Activated T-cell treated with anti-CD3 and anti-CD28 coated beads, Interleukin-2, amount 50 U/mL, for 1 hour (primary cell): ENCODE measurements at places on chromosomes 12 and 14.

DNA sequence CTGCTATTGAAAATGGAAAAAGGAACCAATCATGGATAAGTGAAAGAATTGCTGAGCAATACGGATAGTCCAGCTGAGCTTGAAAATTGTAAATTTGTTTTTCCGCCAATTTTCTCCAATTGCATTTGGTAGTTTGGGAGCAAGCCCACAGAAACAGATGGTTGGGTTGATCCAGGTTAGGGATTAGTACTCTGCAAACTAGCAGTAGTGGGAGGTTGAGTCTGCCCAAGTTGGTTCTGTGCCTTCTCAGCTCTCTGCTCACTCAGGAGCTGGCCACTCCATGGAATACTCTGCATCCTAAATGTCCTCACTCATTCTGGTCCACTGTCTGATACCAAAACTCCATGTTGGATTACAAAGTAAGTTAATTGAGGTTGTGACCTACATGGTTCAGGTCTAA lies 361.1 kb upstream of the ATP2B1 start:
- DNase-seq = no peak

- DNase-seq = no peak
Measured at GRCh38 chr12:58965568-58965967, 45.3 kb upstream of the LRIG3 start.

DNA sequence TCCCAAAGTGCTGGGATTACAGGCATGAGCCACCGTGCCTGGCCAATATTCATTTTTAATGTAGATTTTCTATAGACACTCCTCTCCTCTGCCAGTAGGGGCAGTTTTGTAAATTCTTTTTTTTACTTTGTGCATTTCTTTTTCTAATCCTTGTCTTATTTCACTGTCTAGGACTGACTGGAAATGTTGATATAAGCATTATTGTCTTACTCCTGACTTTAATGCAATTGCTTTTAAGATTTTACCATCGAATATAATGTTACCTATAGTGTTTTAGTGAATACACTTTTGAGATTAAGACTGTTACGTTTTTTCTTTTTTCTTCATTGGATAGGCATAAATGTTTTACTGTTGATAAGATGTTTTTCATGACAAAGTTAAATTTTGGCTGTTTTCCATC lies 35.4 kb upstream of the EMP1 start:
- no peak for DNase-seq

DNA sequence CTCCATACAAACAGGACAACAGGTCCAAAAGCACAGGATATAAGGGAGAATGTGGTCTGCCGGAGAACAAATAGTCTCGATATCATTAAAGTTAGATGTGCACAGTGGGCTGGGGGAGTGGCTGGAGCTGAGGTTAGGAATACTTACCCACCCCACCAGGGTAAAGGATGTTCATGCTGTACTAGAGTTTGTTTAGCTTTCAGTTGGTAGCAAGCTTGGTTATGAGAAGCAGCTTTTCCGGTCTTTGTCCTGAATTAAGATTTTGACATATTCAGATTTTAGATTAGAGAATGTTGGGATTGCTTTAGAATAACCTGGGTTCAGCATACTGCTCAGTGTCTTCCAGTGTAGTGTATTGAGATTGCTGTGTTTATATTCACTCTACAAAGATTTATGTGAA lies 16.7 kb downstream of the RASSF8 start:
- no peak for DNase-seq

- no peak for DNase-seq
Measured at GRCh38 chr12:4431866-4432265, 13.7 kb downstream of the FGF6 start.

DNA sequence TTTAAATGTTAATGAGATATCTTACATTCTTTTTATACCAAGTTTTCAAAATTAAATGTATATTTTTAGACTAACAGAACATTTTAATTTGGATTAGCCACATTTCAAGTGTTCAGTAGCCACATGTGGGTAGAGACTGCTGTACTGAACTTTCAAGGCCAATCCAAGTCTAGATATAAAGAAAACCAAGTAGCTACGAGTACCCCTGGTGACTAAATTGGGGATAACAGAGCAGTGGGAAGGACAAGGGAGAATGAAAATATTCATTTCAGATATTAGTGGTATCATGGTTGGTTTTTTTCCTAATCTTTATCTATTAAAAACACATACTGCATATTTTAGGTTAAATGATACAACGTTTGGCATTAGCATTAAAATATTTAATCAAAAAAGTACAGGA lies 69.4 kb upstream of the RHOJ start:
- DNase-seq = no peak

DNA sequence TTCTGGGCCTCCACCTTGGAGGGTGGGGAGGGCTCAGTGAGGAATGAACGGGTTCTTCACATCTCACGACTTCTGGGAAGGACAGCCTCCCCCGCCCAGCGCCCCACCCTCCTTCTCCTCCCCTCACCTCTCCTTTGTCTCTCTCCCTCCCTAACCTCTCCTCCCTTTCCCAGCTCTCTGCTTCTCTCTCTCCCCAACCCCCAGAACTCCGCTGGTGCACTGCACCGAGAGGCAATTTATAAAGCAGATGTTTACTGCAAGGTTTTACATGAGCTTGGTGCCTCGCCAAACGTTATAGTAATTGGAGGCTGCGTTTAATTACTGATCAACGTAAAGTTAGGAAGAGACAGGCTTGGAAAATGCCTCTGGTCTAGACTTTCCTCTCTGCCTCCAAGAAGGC lies 42.9 kb upstream of the FAM222A start:
- DNase-seq = no peak

- DNase-seq = no peak
Measured at GRCh38 chr12:67099858-67100257, 169.3 kb upstream of the CAND1 start.

DNA sequence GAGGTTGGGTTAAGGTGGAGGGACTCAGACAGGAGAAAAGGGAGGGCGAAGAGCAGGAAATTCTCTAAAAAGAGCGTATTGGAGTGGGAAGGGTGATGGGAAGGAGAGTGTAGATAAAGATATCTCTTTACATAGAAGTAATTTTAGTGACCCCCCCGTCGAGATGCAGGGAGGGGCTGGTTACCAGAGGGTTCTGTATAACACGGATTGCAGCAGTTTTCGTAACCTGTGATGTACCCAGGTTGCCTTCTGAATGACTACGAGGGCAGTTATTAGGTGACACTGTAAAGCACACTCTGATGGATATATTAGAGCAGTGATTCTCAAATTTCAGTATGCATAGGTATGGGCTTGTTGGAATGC lies 443 bp downstream of the DNAL1 start:
- DNase-seq = no peak

- DNase-seq = no peak
Measured at GRCh38 chr12:43008953-43009845, 419.7 kb upstream of the PRICKLE1 start.

DNA sequence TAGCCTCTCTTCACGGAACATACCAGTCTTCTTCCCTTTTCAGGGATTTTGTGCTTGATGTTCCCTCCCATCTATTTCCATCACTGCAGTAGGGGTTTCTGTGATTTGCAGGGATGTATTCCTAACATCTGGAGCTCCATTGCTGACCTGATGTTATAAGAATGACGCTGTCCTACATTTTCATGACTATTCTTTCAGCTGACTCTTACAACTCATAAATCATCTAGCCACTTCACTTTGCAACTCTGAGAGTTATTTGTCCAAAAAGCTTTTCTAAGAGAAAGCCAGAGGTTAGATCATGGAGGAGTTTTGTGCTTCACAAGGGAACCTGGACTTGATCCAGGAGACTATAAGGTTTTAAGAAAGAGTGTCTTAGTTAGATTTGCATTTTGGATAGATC lies 116.6 kb upstream of the FAR2 start:
- DNase-seq = no peak

DNA sequence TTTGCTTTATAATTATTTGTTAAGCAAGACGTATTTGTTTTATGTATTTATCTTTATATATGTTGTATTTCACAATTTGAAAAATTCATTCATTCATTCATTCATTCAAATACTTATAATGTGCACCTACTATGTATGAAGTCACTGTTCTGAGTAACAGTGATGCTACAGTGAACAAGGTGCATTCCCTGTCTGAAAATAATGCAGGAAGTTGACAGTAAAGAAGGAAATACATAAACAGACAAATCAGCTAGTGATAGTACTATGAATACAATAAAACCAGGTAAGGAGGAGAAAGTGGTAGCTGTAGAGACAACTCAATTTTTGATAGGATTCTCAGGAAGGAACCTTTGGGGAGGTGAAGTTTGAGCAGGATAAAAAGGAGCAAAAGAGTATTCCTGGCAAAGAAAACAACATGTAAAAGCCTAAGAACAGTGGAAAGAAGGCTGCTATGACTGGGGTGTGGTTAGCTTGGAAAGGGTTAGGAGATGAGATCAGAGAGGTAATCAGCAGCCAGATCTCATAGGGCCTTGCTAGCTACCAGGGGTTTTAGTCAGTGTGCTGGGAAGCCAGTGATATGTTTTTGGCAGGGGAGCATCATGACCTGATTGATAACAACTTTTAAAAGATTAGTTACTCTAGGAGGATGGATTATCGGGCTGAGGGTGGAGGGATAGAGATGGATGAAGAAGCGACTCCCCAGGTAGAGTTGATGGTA lies 17.4 kb downstream of the BICDL1 start:
- DNase-seq = no peak

GRCh38 chr14:68621400-68622365 lies 171.2 kb downstream of the ZFP36L1 start:
- no peak for DNase-seq

GRCh38 chr14:77086951-77087350 lies 11.1 kb upstream of the CIPC start:
- DNase-seq = no peak

DNA sequence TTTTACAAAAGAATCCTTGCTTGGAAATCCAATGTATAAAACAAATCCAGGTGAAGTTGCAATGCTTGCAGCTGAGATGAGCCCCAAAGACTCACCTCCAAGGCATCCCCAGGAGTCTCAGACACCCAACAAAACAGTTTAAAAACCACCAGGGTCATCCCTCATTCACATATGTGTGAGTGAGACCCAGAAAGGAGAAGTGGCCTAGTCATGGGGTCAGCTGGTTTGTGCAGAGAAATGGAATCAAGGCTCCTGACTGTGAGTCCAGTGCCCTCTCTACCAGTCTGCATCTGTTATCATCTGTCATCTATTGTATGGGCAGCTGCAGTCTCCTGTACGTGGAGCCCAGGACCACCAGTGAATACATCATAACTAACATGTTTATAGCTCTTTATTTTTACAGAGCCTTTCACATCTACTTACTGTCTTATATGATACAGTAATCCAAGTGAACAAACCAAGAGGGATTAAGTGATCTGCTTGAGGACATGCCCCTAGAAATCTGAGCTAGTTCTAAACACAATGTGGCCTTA lies 27.1 kb downstream of the PLEKHG7 start:
- no peak for DNase-seq

GRCh38 chr14:33655421-33655820 lies 295.5 kb downstream of the EGLN3 start:
- no peak for DNase-seq

DNA sequence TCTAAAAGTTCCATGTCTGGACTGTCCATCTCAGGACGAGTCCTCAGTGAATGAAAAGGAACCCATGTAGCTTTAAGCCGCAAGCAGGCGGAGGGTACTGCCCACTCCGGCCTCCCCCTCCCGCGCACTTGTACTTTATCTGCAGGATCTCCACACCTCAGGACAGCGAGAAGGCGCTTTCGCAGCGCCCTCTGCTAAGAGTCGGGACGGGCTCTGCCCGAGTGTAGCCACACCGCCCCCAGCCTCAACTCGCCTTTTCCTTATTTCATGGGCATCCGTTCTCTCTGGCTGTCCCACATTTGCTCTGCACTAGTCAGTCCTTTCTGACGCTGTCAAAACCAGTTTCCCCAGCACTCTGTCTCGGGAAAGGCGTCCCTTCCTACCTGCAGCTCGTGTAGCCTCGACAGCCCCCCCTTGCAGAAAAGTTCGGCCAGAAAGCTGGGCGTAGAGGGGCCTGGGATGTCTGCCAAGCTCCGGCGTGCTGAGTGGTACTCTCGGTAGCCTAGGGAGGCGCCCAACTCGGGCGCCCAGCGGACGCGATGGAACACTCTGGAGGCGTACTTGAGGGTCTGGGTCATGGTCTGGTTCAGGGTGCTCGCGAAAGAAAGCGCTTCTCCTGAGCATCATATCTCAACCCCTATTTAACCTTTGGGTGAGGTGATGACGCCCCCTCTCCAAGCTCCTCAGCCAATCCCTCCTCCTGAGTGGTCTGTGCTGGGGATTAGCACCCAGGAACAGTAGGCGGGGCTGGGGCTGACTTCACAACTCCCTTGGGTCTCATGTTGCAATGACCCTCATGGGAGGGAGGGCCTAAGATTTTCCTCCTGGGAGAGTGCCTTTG lies at the start of gene CYP27B1:
CYP27B1 (minus strand) TSS at position 615 of the 841 bp plus-strand sequence; CDS start at position 578, 37 bp downstream.
- DNase-seq = no peak

GRCh38 chr14:91029456-91030217 lies 30.8 kb downstream of the RPS6KA5 start:
- no peak for DNase-seq

GRCh38 chr12:43115441-43116160 lies 436.4 kb downstream of the ADAMTS20 start:
- DNase-seq = no peak

DNA sequence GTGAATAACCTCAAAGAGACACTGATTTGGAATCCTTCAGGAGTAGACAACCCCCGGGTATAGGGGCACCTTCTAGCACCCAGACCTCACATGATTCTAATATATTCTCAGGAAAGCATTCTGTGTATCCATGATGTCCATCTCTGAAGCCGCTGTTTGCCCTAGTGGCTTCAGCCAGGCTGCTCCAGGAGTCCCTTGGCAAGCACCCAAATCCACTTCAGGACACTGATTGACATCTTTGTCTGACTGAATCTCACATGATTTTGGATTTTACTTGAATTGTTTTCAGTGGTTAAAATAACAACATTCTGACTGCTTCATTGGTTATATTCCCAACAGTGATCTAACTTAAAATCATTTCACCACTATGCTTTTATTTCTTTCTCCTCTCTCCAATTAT lies 390.5 kb upstream of the CLEC14A start:
- no peak for DNase-seq

DNA sequence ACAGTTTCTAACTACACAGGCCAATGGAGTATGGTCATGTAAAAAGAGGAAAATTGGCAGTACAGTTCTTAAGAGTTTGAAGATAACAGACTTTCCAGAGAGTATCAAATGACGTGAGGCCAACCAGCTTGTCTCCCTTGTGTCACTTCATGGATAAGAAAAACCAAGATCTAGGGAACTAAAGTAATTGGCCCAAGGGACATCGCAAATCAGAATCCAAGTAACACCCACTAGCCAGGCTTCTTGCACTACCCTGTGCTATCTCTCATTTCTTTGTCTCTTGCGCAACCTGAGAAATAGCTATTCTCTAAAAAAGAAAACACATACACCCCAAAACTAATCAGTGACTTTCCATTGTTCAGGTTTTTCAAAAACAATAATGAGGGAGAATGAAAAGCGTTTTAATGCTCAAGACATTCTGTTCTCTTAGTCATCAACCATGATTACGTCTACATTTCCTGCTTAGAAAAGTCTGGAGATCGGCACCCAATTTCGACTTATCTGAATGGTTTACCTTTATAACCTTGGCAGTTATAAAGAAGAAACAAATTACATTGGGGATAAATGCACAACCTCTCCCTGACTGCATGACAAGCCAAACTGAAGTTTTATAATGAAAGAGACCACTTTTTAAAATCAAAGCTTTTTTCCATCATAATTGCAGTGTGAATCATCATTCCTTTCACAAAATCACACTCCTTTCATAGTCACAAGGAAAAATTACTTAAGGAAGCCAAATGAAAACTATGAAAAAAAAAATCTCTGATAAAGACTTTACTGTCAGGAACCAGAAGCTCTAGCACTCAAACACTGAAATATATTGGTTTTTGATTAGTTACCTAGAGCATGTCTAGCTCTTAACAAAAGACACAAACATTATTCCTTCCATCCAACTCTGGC lies 42.1 kb downstream of the TMTC1 start:
- no peak for DNase-seq

GRCh38 chr14:44352201-44352600 lies 154.9 kb downstream of the FSCB start:
- DNase-seq = no peak
